NCI-H2029 treated with DMSO at 0.1 percent for 48 hours (cell line): ENCODE measurements at places on chromosomes 6 and 20.

DNA sequence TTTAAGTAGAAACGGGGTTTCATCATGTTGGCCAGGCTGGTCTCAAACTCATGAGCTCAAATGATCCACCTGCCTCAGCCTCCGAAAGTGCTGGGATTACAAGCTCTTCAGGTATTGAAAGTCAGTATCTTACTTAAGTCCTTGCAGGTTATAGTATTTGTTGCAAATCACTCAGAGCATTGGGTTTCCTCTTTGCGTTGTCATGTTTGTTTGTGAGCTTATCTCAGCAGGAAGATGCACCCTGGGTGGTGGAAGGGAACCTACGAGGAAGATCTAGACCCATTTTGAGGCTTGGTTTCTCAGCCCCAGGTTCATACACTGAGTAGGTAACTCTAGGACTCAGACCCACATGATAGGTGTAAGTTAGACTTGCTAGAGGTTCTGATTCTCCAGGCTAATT, 18.6 kb downstream of the MYH7B start:
- no peak for DNase-seq

- no peak for DNase-seq
These were observed 1.4 kb downstream of the CLIC1 start for GRCh38 chr6:31734821-31735406.

GRCh38 chr20:50892394-50892793, 38.8 kb downstream of the ADNP start:
- DNase-seq, result no peak

DNA sequence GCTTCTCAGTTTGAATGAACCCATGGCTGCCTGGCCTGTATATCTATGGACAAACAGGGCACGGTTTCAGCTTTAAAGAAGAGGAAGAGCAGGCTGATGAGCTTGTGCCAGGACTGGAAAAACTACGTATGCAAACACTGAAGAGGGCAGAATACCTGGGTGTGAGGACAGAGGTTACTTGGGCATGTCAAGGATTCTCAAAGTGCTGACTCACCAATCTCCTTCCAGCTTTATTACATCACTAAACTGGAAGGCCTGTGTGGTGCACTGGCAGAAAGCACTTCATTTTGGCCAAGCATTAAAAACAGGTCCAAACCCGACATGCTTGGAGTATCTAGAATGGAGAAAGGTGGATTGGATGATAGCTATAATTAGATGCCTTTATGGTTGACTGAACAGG, 95.2 kb downstream of the GMPR start:
- DNase-seq, result peak; percentile 43

DNA sequence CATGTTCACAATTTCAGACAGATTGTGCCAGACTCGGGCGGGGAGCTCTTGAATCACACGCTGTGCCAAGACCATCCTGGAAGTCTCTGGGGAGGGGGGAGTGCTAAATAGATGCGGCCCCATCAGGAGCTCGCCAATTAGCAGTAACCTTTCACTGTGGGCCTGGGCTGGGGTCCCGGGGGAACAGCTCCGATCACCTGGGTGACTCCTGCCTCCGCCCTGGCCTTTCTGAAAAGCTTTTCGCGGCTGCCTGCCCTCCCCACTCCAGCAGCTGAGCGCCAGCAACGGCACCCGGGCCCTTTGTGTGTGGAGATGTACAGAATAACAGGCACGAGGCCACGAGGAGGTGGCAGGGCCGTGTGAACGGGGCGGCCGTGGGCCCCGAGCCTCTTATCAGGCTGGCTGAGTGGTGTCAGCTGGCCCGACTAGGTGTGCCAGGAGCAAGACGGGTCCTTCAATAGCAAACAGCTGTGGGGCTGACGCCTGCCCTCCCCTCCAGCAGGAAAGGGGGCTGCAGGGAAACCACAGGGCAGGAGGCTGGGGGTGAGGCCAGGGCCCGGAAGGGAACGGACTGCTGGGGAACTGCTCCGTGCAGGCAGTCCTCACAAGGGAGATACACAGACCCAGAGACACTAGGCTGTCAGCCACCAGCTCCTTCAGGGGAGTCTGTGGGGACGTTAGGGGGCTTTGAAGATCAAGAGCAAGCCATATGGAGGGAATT, 56.8 kb downstream of the NOL4L start:
- DNase-seq, result no peak

DNA sequence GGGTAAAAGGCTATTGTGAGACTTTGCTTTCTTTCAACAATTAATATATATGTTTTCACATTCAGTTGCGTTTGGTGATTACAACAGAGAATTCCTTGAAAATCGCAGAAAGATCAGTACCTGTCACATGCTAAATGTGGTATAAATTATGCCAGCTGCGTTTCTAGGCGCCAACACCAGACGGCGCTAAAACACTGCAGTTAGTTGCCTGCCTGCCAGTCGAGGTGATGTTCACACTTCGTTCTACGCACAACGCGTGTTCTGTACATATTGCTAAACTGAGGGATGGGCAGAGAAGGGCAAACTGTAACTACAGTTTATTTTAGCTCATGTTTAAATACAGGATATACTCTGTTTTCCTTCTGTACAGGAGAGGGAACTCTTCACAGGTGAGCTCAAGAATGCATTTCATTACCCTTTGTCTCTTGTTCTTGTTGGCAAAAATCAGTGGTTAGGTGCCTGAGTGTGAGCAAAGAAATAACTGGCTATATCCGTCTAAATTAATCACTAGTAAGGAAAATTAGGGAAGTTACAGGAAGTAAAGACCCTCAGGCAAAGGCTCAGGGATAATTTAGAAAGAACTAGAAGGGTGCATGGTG, 100.1 kb upstream of the RGS17 start:
- DNase-seq, result peak; percentile 2

DNA sequence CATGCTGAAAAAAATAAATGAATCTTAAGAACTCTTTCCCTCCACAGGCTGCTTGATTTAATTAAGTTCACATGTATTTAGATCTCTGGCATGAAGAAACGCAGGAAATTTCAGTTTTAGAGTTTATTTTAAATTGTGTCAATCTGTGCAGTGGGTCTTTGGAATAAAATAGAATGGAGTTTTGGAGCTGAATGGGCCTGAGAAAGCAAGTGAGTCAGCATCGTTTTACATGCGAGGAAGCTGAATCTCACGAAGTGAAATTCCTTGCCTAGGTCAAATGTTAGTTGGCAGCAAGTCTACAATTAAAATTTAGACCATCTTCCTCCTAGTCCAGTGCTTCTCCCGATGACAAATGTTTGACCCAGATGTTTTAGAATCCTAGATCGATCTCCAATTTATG, 22.4 kb downstream of the MAP7 start:
- no peak for DNase-seq

- no peak for DNase-seq
These were observed 23.3 kb downstream of the NQO2 start for GRCh38 chr6:3022765-3023662.

DNA sequence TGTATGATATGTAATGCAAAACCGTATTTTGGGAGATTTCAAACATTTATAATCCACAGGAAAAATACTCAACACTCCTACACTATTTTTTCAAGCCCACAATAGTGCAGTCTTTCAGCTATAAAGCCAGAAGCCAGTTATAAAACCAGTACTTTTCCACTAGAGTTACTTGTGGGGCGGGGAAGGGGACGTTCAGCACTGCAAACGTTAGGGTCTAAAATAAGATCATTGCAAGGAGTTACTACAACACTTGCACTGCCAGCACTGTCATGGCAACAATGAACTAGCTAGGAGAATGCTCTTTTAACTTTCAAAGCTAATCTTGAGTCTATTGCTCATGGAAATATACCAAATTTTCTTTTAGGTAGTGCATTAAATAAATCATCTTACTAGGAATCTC, 14.7 kb downstream of the SESN1 start:
- DNase-seq, result no peak

- no peak for DNase-seq
These were observed 109.5 kb upstream of the CD93 start for GRCh38 chr20:23195636-23196035.

GRCh38 chr6:75693534-75693933, 55.5 kb upstream of the MYO6 start:
- DNase-seq, result no peak

DNA sequence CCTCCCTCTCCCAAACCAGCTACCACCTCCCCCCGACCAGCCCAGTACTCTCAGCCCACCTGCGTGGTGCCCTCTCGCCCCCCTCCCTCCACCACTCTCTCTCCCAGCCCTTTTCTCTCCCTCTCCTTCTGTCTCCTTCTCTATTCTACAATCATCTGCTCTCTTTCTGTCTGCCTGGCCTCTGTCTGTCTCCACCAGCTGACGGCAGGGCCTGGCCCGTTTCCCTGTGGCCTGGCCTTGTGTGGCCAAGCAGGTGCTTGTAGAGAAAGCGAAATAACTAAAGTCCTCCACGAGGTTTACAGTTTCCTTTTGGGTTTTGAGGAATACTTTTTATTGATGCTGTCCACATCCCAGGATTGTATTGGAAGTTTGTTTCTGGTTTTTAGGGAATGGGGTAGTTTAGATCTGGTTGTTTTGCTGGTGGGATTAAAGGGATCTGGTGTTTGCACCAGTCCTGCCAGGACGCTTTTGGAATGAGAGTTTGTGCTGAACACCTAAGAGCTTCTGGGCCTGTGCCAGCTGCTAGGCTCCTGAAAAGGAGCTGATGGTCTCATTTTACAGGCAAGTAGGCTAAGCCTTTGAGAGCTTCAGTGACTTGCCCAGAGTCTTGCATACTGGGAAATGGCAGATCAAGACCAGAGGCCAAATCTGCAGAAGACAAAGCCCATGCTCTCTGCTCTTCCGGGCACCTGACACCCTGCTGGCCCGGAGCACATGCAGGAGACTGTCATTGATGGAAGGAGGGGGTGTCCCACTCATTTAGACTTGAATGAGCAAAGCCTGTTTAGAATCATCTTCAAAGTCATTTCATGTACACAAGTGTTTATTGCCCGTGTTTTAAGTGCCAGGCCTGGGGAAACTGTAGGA, 161.7 kb downstream of the SYCP2 start:
- peak; percentile 88 for DNase-seq

- no peak for DNase-seq
These were observed 114.3 kb downstream of the UBE3D start for GRCh38 chr6:82951389-82951788.

DNA sequence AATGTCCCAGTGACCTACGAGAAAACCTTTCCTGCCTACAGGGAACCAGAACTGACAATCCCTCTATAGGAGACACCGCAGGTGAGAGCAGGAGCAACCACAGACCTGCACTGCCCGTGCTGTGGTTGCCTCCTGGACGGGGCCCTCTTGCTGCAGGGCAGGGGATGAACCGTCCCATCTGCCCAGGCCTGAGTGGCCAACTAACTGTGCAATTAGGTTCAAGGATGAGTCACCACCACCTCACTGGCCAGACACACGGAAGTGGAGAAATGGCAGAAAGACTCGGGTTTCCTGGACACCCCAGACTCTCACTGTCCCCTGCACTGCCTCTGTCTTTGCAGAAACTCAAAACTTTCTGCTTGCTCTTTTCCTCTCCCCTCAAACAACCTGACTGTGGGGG, 13.8 kb upstream of the HLA-G start:
- no peak for DNase-seq

DNA sequence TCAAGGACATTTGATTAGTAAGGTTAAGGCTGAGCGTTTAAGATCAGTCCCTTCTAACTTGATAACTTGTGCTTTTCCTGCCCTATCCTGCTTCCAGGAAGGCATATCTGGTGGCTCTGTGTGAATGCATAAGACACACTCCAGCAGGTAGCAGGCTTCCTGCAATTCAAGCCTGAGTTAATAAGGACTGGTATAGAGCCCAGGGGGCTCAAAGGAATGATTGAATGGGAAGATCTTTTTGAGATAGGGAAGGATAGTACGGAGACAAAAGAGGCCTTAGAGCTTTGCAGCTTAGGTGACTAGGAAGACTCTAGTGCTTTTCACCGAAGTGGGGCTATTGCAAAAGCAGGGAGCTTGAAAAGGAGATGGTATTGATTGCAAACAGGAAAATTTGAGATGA, 307.1 kb downstream of the GRIK2 start:
- DNase-seq, result no peak

- no peak for DNase-seq
These were observed 127.4 kb upstream of the AFDN start for GRCh38 chr6:167699141-167699931.

GRCh38 chr6:22082218-22082617, 214.6 kb downstream of the PRL start:
- no peak for DNase-seq

- DNase-seq, result no peak
These were observed 206.1 kb upstream of the PRDM1 start for GRCh38 chr6:105880030-105880492.

DNA sequence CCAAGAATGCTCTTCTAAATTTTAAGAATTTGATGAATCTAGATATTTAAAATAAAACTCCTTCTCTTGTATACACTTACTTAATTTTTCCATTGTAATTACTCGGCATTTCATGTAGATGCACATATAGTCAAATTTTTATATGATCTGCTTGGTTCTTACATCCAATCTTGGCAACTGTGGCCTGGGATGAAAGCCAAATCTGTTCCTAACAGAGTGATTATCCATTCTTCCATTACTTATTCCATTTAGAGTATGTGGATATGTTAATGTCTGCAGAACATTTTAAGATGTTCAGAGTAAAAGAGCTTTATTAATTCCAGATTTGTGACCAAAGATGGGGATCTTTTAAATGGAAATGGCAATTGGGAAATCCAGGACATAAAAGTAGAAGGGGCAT, 144.1 kb upstream of the PDE7B start:
- no peak for DNase-seq

- no peak for DNase-seq
These were observed 66.0 kb downstream of the HS3ST5 start for GRCh38 chr6:114276783-114277182.

GRCh38 chr6:141986457-141986856, 146.3 kb upstream of the GJE1 start:
- DNase-seq, result no peak

- DNase-seq, result no peak
These were observed 4.8 kb downstream of the CRISP3 start for GRCh38 chr6:49739423-49739822.

DNA sequence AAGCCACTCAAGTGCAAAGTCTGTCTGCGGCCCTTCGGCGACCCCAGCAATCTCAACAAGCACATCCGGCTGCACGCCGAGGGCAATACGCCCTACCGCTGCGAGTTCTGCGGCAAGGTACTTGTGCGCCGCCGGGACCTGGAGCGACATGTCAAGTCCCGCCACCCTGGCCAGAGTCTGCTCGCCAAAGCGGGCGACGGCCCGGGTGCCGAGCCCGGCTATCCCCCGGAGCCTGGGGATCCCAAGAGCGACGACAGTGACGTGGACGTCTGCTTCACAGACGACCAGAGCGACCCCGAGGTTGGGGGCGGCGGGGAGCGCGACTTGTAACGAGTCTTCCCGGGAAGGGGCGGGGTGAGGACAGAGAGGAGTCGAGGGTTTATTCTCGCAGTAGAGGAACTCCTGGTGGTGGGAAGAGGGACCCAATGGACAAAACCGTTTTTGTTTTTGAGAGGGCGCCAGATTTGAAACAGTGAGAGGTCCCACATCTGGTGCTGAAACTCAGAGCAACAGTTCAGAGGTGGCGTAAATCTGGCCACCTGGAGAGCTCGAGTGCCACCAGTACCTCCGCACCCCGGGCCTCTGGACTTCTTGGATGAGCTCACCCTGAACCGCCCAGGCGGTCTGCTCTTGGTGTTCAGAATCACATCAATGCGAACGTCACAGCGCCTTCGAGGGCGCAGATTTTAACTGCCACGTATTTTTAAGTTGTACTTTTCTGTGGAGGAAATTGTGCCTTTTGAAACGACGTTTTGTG, 8.0 kb downstream of the PRDM13 start:
- no peak for DNase-seq
